Epithelial cell of umbilical artery (primary cell): ENCODE measurements at places on chromosomes 5 and 9. TPM values are rescaled to one million over a fixed set of nuclear protein-coding genes. Genes with fewer than 3 reads are reported as not detected.

Gene CMBL
- total RNA-seq, result 3.6 and 4.7 TPM in 2 replicates

Gene LRRC70
- 27.7 and 42.6 TPM in 2 replicates for total RNA-seq

Gene NUTM2G
- total RNA-seq, result not detected in 2 replicates

Gene APBA1
- 0.91 and 1.6 TPM in 2 replicates for total RNA-seq

Gene ADGRV1
- total RNA-seq, result under 0.01 and 0.15 TPM in 2 replicates

Gene INSL4
- not detected in 2 replicates for total RNA-seq

Gene CARTPT
- total RNA-seq, result not detected in 2 replicates

Gene PCDHGA6
- 0.76 and 0.97 TPM in 2 replicates for total RNA-seq

Gene SPINK1
- not detected in 2 replicates for total RNA-seq

Gene PCDHGA5
- total RNA-seq, result 0.30 and 0.32 TPM in 2 replicates
